ENCODE measurements at places on chromosomes 13 and 19.
A peak's percentile ranks its signal among the peaks of the same experiment; 100 is the strongest.

- DNase-seq = no peak
These were observed 67.6 kb upstream of the TDRD3 start for GRCh38 chr13:60329221-60329923.

DNA sequence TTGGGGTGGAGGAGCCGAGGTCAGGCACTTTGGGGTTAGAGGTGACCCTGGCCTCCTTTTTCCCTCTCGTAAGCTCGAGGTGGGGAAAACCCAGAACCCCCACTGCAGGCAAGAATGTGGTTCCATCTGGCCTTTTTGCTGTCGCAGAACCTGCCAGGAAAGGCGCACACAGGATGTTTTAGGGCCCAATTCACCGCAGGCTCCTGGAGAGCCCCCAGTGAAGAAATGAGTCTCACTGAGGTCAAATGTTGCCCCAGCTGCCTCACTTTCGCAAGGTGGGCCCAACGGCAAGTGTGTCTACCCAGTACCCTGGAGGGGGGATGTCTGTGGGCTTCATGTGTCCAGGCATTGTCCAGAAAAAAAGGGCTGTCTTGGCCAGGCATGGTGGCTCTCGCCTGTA lies 61.8 kb downstream of the PEX11G start:
- no peak for DNase-seq

DNA sequence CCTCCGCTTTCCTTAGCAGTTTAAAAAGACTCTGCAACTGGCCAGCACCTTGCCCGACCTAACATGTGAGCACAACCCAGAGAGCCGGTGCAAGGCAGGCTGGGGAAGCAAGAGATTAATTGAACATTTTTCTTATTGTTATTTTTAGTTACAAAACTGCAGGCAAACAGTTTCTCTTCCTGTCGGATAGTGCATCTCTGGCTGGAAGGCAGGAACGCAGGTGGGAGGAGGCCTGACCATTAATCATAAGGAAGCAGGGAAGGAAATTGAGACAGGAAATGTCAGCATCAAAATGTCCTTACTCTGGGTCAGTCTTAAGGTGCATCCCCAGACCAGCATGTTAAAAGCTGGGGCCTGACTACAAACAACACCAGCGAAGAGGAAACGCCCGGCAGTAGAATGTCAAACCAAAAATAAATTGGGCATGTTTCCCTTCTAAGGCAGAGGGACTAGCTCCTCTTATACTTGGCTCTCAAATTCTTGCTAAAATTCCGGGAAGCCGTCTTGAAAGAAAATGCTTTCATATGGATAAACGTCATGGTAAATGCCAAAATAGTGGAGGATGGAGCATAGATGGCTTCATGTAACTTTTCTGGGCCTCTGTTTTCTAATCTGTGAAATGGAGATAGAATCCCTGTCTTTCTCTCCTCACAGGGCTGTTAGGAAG lies 226.8 kb downstream of the RAP2A start:
- DNase-seq = no peak

GRCh38 chr13:99275093-99275469 lies 16.9 kb upstream of the GPR18 start:
- no peak for DNase-seq

GRCh38 chr13:111326621-111326965 lies 6.2 kb downstream of the TEX29 start:
- DNase-seq = no peak

GRCh38 chr13:106184790-106185189 lies 350.7 kb downstream of the EFNB2 start:
- DNase-seq = no peak

- no peak for DNase-seq
These were observed 9.2 kb downstream of the COPE start for GRCh38 chr19:18910010-18910409.

DNA sequence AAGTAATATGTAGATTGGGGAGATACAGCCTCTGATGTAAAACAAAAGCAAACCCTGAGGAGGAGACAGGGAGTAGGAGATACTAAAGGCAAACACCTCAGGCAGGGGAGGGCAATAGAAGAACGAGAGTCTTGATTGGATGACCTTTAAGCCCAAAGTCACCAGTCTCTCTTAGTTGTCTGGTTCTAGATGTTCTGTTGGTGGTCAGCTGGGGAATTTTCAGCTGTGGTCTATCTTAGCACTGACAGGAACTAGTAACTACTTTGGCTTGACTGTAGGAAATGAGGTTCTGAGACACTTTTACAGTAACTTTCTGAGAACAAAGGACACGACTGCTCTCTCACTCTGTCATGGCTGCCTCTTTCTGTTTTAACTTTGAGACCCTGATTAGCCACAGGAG lies 290.7 kb upstream of the MIR17HG start:
- DNase-seq = no peak

DNA sequence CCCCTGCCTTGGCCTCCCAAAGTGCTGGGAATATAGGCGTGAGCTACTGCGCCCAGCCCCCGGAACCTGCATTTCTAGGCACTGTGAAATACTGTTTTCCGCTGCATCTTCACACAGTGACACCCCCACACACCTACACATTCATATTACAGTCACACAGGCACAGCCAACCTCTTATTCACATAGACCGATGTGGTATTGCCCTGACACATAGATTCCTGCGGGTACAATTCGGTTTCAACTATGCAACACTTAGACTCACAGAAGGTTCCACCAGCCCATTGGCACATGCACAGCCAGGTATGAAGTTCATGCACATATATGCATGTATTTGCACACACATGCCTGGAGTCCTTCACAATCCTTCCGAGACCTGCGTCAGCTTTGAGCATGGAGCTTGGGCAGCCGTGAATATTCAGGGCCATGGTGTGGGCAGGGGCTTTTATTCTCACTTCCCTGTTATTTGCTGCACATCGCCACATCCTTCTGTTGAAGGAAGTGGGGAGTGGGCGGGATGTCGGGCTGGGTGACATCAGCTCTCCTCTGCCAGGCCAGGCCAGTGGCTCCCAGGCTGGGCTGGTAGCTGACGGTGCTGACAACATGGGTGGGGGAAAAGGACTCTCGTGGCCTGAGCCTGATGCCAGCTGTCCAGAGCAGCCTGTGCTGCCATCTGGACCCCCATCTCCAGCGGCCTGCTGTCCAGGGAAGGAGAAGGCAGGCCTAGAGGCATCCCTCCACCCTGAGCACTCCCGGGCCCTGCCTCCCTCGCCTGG lies 5.4 kb upstream of the CDC37 start:
- DNase-seq = peak; percentile 62

GRCh38 chr13:50846861-50847475 lies 3.5 kb upstream of the DLEU7 start:
- DNase-seq = no peak

DNA sequence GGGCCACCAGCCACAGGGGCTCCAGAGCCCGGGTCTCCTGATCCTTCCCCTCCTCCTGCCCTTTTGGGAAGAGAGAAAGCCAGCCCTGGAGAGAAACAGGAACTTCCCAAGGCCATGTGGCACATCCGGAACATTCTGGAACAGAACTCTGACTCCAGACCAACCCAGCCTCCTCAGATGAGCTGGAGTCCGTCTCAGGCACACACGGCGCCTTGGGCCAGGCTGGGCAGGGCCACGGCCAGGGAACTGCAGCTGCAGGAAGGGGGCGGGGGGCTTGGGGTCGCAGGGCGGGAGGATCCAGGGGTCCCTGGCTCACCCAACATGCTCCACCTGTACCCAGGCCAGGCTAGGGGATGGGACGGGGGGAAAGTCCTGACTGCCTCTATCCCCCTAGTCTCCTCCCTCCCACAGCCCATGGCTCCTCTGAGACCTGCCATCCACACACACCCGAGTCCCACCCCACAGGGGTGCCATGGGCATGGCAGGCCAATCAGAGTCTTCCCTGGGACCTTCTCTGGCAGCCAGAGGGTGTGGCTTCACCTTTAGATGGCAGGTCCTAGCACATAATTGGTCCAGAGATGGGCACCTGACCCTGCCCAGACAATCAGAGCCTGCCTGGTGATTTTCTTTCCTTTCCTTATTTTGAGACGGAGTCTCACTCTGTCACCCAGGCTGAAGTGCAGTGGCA lies 22.9 kb downstream of the SBNO2 start:
- DNase-seq = no peak

- DNase-seq = no peak
These were observed 32.2 kb downstream of the F2RL3 start for GRCh38 chr19:16920816-16921529.

GRCh38 chr13:46392967-46393366 lies 5.9 kb upstream of the RUBCNL start:
- no peak for DNase-seq

DNA sequence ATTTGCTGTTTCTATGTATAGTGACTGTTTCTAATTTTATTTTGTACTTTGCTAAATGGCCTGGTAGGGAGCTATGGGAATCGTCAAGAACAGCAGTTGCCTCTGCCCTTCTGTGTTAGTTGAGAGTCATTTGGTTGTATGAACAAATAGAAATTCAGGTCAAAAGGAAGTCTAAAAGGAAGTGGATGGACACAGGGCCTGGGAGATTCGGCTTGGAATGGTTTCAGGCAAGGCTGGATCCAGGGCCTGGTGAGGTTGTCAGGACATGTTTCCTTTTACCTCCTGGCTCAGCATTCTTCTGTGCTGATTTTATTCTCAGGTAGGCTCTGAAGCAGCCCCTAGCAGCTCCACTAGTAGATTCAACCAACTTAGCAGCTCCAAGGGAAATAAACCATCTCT lies 118.9 kb downstream of the SIPA1L3 start:
- DNase-seq = no peak

- DNase-seq = no peak
These were observed at the start of gene ANGPTL4 for GRCh38 chr19:8363803-8364771. ANGPTL4 (plus strand) TSS chr19:8364155; CDS start chr19:8364322, 167 bp downstream.

GRCh38 chr13:103614761-103615160 lies 548.5 kb upstream of the SLC10A2 start:
- DNase-seq = no peak

DNA sequence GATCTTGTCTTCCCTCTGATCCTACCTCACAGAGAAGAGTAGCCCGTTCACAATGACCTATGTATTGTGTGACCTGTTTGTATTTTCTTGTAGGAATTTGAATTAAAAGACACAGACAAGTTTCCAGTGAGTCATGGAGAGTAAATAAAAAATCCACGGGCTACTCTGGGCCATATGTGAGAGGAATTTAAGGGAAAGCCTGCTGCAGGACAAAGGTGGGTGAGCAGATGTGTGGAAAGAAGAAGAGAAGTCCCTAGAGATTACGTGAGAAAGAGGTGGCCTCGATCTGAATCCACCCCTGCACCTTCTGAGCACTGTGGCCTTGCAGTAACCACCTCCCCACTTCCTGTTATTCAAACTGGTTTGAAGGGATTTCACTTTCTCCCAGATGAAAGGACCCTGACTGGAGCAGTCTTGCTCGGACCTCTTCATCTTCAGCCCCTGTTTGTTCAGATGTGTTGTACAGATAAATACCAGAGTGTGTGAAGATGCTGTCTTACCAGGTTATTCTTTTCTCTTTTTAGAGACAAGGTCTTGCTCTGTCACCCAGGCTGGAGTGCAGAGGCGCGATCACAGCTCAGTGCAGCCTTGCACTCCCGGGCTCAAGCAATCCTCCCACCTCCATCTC lies 205.4 kb downstream of the PDS5B start:
- no peak for DNase-seq

DNA sequence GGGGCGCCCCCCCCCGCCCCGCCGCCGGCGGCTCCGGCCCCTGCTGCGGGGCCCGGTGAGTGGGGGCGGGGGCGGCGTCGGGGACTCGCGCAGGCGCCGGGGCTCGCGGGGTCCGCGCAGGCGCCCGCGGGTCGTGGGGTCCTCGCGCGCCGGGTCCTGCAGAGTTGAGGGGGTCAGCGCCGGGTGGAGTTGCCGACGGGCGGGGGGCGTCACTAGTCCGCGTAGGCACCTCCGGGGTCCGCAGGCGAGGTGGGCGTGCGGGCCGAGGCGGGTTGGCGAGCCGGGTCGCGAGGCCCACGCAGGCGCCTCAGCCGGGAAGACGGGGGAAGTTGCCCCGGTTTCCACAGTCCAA lies 365 bp downstream of the PPP6R1 start:
- DNase-seq = no peak

GRCh38 chr13:42392180-42392579 lies 120.2 kb downstream of the AKAP11 start:
- DNase-seq = no peak

- no peak for DNase-seq
These were observed 5.4 kb downstream of the TFDP1 start for GRCh38 chr13:113589961-113590339.

- DNase-seq = no peak
These were observed 38.9 kb upstream of the SERP2 start for GRCh38 chr13:44334751-44335150.

GRCh38 chr13:40176242-40176641 lies 490.2 kb downstream of the FOXO1 start:
- DNase-seq = no peak

GRCh38 chr13:45796426-45797235 lies 54.9 kb downstream of the SIAH3 start:
- DNase-seq = no peak

- DNase-seq = no peak
These were observed 8.7 kb upstream of the SERPINE3 start for GRCh38 chr13:51330791-51331190.

DNA sequence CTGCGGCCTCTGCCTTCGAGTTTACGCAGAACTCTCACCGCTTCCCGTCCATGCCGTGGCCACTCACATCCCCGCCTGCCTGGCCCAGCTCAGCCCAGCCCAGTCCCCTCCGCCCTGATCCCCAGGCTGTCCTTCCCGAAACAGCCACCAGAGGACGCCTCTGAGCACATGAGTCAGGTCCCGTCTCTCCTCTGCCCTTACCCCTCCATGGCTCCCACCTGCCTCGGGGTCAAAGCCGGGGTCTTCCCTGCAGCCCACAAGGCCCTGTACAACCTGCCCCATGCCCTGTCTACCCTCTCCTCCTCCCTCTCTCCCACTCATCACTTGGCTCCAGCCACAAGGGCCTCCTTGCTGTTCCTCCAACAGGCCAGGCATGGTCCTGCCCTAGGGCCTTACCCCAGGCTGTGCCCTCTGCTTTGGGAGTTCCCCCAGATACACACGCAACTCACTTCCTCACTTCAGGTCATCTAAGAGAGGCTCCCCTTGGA lies 8.1 kb upstream of the SEMA6B start:
- no peak for DNase-seq

- DNase-seq = no peak
These were observed 211.1 kb downstream of the TEX29 start for GRCh38 chr13:111531505-111531904.

GRCh38 chr13:76932076-76932475 lies 16.2 kb upstream of the ACOD1 start:
- no peak for DNase-seq

- DNase-seq = no peak
These were observed 30.4 kb downstream of the CYP4F22 start for GRCh38 chr19:15538774-15539173.

GRCh38 chr13:51861723-51862300 lies at the start of gene CCDC70:
CCDC70 (plus strand) TSS chr13:51861969; CDS start chr13:51865412, 3,443 bp downstream.
- no peak for DNase-seq

DNA sequence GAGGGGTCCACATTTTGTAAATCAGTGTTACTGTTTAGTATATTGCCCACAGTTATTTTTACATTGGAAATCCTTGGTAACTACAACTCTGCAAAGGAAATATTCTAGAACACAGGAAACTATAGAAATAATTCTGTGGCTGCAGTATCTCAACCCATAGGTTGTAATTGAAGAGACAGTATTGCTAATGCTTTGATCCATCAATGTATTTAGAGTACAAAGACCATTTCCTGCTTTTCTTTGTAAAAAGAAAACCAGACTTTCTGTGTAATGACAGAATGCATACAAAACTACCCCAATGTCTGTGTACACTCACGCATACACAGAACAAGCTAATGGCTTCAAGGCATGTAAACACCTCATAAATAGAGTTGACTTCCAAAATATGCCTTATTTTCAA lies 622.1 kb upstream of the ARGLU1 start:
- DNase-seq = no peak
